Activated naive CD8-positive, alpha-beta T cell treated with anti-CD3 and anti-CD28 coated beads, Interleukin-2, amount 10 ng/mL, durations not matched to agents 7 days and 5 days (primary cell): ENCODE measurements at places on chromosomes 7 and 10.

- DNase-seq, result no peak
These were observed 209.1 kb downstream of the CCSER2 start for GRCh38 chr10:84537447-84537931.

- no peak for DNase-seq
These were observed 8.1 kb upstream of the TMEM72 start for GRCh38 chr10:44902941-44903545.

- DNase-seq, result no peak
These were observed 334.5 kb downstream of the SORCS1 start for GRCh38 chr10:106830006-106830405.

DNA sequence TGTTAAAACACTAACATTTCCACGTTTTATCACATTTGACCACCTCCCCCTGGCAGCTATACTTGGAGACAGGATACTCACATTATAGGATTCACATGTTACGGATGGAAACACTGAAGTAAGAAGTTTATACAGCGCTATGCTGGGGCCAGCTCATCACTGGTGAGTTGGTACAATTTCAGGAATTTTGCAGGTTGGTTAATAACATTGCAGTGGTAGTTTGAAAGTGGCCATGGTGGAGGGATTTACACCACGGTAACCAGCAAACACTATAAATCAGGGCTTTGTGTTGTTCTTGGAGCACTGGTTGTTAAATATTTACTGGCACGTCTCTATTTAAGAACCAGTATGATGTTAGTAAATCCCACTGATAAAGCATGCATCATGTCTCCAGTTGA, 174.0 kb downstream of the GFRA1 start:
- no peak for DNase-seq

GRCh38 chr7:138449580-138449979, 10.5 kb upstream of the TRIM24 start:
- peak; percentile 39 for DNase-seq
